Heart right ventricle (tissue), 16 donors: ENCODE measurements at places on chromosomes 13 and 19. TPM values are rescaled to one million over a fixed set of nuclear protein-coding genes. Genes with fewer than 3 reads are reported as not detected.

- no peak for DNase-seq
These were observed 48.7 kb upstream of the GAS6 start for GRCh38 chr13:113912596-113912995.

B3GNT3 gene
- polyA plus RNA-seq, result not detected

DNA sequence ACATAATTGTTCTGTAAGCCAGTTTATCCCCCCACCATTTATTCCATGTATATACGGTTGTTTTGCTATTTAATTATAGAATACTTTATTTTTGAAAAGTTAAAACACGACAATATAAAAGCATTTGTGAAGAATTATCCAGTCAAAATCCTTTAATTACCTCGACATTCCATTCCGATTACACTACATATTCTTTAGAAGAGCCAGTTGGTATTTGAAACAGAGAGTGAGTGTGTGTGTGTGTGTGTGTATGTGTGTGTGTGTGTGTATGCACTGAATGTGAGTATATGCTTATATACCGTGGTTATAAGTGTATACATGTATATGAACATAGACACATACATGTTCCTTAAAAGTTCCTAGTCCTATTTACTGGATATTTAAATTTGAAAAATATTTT, 87.8 kb upstream of the KLF5 start:
- DNase-seq, result no peak

DNA sequence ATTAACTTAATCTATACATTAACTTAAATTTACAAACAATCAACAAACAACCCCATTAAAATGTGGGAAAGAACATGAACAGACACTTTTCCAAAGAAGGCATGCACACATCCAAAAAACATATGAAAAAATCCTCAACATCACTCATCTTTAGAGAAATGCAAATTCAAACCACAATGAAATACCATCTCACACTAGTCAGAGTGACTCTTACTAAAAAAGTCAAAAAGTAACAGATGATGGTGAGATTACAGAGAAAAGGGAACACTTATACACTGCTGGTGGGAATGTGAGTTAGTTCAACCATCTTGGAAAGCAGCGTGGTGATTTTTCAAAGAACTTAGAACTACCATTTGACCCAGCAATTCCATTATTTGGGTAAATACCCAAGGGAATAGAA, 759.2 kb upstream of the SLITRK1 start:
- no peak for DNase-seq

GRCh38 chr13:108342369-108343289, 73.1 kb downstream of the TNFSF13B start:
- DNase-seq, result no peak

DNA sequence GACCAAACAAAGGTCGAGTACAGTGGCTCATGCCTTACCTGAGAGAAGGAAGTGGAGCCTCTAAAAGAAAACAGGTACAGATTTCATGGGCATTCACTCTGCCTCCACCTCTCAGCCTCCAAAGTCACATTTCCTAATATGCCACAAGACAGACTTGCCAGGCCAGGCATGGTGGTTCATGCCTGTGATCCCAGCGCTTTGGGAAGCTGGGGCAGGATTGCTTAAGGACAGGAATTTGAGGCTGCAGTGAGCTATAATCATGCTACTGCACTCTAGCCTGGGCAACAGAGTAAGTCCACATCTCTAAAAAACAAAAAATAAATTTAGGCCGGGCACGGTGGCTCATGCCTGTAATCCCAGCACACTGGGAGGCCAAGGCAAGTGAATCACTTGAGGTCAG, 10.9 kb upstream of the DNMT1 start:
- no peak for DNase-seq

DNA sequence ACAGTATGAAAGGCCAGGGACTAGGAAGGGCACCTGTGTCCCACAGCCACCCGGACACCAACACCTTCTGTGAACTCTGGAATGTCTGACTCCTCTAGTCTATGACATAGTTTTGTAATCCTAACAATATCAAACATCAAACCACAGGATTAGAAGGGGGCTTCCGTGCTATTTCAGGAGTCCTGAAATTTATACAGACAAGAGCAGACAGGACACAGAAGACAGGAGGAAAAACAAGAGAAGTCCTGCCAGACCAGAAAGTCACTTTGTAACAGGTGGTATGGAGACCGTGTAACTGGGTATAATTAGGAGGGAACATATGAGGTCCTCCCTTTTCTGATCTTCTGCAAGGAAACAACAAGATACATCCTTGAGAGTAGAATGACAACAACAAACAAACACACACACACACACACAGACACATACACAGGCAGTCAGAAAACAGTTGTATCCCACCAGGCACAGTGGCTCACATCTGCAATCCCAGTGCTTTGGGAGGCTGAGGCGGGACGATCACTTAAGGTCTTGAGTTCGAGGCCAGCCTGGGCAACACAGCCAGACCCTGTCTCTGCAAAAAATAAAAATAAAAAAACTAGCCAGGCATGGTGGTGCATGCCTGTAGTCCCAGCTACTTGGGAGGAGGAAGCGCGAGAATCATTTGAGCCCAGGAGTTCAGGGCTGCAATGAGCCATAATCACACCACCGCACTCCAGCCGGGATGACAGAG, 13.1 kb downstream of the INSR start:
- DNase-seq, result no peak

GRCh38 chr19:2573916-2574315, 98.0 kb downstream of the GADD45B start:
- no peak for DNase-seq

- DNase-seq, result no peak
These were observed 11.1 kb upstream of the ZNF780A start for GRCh38 chr19:40101813-40102212.

- no peak for DNase-seq
These were observed 10.3 kb downstream of the SCEL start for GRCh38 chr13:77545626-77546412.

CPT1C gene
- polyA plus RNA-seq, result 4.8 TPM

- peak; percentile 54 for DNase-seq
These were observed 16.5 kb upstream of the B3GNT3 start for GRCh38 chr19:17778251-17778967.

DNA sequence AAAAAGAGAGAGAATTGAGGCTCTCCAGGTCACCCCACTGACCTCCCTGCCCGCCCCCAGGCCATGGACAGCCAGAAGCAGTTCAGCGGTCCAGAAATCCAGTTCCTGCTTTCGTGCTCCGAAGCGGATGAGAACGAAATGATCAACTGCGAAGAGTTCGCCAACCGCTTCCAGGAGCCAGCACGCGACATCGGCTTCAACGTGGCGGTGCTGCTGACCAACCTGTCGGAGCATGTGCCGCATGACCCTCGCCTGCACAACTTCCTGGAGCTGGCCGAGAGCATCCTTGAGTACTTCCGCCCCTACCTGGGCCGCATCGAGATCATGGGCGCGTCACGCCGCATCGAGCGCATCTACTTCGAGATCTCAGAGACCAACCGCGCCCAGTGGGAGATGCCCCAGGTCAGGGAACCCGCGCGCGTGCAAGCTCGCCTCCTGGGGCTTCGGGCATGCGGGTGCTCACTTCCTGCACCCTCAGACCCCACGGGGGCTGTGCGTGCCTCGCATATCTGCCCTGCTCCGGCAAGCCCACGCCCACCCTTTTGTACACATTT, 56.6 kb downstream of the MAP4K1 start:
- DNase-seq, result no peak

PGLYRP1 gene
- polyA plus RNA-seq, result not detected

NLRP5 gene
- not detected for polyA plus RNA-seq

RFPL4A gene
- not detected for polyA plus RNA-seq

DNA sequence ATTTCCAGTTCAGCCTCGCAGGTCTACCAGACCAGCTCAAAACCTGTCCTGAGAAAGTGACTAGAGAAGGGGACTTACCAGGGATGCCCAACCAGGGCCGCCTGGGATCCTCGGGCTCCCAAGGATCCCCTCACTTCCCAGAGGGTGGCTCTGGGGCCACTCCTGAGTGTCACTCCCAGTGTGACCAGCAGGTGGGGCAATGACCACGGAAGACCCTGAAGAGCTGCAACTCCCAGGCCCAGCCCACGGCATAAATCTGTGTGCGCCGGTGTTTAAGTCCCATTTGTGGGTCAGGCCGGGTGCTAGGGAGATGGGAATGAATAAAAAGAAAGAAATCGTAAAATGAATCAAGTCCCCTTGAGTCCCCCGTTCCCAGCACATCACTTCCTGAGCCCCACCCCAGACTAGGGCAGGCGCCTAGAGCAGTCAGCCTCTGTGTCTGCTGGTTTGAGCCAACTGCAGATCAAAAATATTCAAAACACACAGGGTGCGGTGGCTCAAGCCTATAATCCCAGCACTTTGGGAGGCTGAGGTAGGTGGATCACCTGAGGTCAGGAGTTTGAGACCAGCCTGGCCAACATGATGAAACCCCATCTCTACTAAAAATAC, 10.7 kb downstream of the PTGIR start:
- DNase-seq, result peak; percentile 86

GRCh38 chr13:110286833-110287819, 19.8 kb downstream of the COL4A1 start:
- no peak for DNase-seq

- DNase-seq, result no peak
These were observed 12.4 kb downstream of the SBNO2 start for GRCh38 chr19:1161716-1162115.

GRCh38 chr13:113565526-113566226, 18.9 kb upstream of the TFDP1 start:
- DNase-seq, result no peak

GRCh38 chr13:99370481-99371275, 63.5 kb upstream of the GPR183 start:
- DNase-seq, result no peak

IGSF23 gene
- 0.86 TPM for polyA plus RNA-seq

DNA sequence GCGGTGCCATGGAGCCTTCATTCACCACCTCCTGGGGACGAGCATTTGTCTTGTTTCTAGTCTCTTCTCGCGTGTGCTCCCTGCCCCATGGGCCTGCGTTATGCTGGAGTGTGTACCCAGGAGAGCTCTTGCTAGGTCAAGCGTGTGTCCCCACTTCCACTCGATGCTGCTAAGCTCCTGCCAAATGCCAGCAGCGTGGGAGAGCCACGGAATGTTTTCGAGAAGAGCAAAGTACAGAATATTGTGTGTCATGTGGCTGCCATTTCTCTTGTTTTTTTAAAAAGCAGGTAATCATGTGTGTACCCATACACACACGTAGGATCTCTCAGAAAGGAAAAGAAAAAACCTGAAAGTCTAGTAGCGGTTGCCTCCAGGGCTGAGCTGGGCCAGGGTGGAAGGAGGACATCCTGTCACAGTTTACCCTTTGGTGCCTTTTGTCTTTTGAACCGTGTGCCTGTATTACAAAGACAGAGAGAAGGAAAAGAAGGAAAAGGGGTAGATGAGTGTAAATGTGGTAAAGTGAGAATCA, 28.6 kb downstream of the PAK4 start:
- DNase-seq, result no peak

- no peak for DNase-seq
These were observed 3.0 kb downstream of the ZC3H4 start for GRCh38 chr19:47110521-47111005.

- DNase-seq, result no peak
These were observed 40.2 kb upstream of the NPAS1 start for GRCh38 chr19:46979126-46980105.

- no peak for DNase-seq
These were observed 29.8 kb upstream of the FRY start for GRCh38 chr13:32001769-32002168.

DNA sequence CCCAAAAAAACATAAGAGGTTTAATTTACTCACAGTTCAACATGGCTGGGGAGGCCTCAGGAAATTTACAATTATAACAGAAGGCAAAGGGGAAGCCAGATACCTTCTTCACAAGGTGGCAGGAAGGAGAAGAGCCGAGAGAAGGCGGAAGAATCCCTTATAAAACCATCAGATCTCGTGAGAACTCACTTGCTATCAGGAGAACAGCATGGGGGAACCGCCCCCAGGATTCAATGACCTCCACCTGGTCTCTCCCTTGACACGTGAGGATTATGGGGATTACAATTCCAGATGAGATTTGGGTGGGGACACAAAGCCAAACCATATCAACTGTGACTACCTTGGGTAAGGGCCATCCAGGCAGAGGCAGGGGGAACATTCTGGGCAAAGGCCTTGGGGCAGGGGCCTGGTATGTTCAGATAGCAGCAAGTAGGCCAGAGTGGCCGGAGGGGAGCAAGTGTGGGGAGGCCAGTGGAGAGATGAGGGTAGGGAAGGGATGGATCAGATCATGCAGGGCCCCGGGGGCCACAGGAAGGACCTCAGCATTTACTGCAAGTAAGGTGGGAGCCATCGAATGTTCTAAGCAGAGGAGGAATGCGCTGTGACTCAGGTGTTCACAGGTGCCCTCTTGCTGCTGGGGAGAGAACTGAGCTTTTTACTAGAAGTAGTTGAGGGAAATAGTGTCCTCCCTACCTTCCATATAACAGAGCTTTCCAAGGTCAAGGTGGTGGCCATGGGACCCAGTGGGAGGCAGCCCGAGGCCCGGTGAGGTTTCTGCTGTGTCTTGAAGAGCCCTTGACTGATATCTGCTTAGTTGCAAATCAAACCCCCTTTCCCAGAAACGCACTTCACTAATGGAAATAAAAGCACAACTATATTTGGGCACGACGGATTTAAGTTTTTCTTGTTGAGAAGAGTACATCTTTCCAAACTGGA, 18.0 kb downstream of the RAB3D start:
- no peak for DNase-seq

DNA sequence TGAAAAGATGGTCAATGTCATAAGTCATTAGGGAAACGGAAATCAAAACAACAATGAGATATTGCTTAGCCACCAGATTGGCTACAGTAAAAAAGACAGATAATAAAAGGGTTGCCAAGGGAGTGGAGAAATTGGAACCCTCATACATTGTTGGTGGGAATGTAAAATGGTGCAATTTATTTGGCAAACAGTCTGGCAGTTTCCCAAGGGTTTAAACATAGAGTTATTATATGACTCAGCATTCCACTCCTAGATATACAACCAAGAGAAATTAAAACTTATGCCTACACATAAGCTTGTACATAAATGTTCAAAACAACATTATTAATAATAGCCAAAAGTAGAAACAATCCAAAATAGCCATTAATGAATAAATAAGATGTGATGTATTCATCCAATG, 9.9 kb upstream of the ZNF227 start:
- no peak for DNase-seq

DNA sequence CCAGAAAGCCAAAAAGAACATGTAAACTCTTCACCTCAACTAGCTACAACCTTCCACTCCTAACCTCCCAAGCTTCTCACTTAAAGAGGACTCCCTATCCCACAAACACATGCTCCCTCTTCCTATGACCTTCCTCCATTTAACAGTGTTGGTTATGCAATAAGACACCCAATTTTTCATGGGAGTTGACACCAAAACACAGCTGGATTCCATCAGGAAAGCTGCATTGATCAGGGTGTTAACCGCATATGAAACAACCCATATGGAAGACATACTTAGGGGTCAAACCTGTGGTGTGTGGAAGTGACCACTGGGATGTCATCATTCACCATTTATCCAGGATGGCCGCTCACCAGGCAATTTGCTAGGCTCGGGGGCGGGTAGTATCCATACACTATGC, 21.9 kb downstream of the ZNF473 start:
- DNase-seq, result no peak

GRCh38 chr13:111215081-111216047, 100.3 kb downstream of the ARHGEF7 start:
- no peak for DNase-seq

ZNF229 gene
- 2.4 TPM for polyA plus RNA-seq

LSR gene
- 10.4 TPM for polyA plus RNA-seq

KLK15 gene
- polyA plus RNA-seq, result not detected

ZNF414 gene
- polyA plus RNA-seq, result 19.7 TPM
